ENCODE measurements at places on chromosomes 6 and 20. TPM values are rescaled to one million over a fixed set of nuclear protein-coding genes. Genes with fewer than 3 reads are reported as not detected.

DNA sequence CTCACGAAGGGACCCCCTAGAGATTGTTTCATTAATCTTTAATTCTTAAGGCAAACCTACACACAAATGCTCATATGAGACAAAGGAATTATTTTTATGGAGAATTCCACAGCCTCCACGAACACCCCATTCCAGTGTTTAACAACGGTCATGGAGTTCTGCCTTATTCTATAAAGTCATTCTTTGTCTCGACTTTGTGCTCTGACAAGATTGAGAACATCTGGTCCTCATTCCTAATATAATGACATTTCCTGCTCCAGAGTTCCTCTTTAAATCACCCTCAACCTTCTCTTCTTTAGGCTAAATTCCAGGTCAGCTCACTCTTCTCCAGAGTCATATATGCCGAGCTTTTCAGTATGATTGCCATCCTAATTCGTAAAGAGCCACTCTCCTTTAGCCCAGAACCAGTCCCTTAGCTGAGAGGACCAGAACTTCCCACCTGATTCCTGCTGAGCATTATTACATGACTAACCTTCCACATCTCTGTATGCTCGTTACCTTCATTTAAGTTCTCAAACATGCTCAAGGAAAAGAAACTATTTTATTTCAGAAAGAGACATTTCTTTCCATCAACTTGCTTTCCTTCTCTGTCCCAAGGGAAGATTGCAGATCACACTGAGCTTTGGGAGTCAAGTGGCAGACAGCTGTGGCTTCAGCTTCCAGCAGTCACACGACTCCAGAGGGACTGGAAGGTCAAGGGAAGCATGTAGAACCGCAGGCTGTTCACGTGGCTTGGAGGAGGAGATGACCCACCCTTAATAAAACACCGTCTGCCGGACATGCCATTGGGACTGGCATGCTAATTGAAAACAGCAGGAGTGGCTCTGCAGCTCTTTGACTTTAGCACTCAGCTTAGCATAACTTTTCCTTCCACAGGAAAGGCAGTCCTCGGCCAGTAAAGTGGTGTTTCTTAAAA, 467.1 kb upstream of the HSF2 start:
- peak; percentile 87 for DNase-seq

Gene MYBL2
- polyA plus RNA-seq, result not detected

Gene CCDC167
- 63.5 TPM for polyA plus RNA-seq

- no peak for DNase-seq
Measured at GRCh38 chr6:17096096-17096495, 5.8 kb upstream of the STMND1 start.

GRCh38 chr20:38658879-38659596, 57.4 kb downstream of the ARHGAP40 start:
- peak; percentile 52 for DNase-seq

Gene SEMG1
- not detected for polyA plus RNA-seq

Gene ZNF165
- 3.0 TPM for polyA plus RNA-seq

DNA sequence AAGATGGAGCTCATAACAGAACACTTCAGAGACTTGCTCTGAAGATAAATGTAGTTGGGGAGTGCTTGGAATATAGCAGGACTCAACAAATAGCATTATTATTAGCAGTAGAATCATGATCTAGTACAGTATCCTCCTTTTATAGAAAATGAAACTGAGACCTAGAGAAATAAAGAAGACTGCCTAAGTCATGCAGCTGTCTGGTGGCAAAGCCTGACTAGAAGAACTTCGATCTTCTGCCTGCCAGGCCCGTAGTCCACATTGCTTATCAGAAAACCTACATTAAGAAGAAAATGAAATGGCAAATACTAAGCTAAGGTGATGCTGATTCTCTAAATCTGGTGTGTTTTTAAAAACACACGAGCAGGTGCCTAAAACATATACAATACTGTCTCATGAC, 46.4 kb upstream of the DST start:
- DNase-seq, result no peak

- no peak for DNase-seq
Measured at GRCh38 chr6:138201836-138202235, 16.5 kb downstream of the PBOV1 start.

- no peak for DNase-seq
Measured at GRCh38 chr6:16477367-16478149, 239.2 kb downstream of the GMPR start.

DNA sequence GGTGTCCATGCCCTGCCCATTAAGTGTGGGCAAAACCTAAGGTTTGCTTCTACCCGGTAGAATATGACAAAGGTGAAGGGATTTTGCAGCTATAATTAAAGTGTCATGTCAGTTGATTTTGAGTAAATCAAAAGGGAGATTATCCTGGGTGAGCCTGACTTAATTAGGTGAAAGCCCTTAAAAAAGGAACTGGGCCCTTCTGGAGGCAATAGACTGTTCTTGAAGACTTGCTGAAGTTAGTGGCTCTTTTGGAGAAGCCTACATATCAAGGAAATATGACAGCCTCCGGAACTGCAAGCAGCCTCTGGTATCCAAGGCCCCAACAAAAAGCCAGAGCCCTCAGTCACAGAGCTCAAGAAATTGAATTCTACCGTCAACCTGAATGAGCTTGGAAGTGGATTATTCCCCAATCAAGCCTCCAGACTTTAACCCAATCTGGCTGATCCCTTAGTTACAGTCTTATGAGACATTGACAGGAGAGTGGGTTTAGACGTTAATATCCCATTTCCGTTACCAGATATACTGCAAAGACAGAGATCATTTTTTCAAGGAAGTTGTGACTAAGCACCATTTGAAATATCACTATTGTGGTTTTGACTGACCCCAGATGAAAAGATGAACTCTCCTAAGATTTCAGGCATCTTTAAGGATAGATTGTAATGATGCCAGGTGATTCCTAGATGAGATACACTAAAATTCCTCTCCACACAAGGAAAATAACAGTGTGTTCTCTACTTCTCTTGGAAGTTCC, 303.4 kb downstream of the PLCB1 start:
- no peak for DNase-seq

- no peak for DNase-seq
Measured at GRCh38 chr6:82415820-82416219, 52.2 kb downstream of the TPBG start.

Gene PAQR8
- 5.9 TPM for polyA plus RNA-seq

- DNase-seq, result no peak
Measured at GRCh38 chr6:30750379-30750668, 6.0 kb upstream of the IER3 start.

DNA sequence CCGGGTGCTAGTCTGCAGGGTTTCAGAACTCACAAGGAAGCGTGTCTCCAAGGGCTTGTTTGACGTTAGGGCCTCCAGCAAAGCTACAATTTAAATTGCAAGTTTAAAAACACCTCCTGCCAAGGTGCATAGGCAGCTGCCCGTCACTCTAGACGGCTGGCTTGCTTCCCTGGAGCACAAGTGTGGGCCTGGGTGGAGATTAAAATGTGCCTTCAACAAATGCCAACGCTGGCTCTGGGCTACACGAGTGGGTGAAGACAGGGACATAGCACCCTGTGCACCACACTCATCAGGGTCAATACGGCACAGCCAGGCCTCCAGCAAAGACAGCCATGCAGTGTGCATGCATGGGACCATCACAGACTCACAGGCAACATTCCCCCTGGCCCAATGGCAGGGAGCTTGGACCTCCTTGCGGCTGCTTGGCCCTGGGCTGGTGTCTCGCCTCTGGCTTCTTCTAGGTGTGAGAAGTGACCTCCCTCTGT, 48.4 kb upstream of the FRMD1 start:
- peak; percentile 25 for DNase-seq

DNA sequence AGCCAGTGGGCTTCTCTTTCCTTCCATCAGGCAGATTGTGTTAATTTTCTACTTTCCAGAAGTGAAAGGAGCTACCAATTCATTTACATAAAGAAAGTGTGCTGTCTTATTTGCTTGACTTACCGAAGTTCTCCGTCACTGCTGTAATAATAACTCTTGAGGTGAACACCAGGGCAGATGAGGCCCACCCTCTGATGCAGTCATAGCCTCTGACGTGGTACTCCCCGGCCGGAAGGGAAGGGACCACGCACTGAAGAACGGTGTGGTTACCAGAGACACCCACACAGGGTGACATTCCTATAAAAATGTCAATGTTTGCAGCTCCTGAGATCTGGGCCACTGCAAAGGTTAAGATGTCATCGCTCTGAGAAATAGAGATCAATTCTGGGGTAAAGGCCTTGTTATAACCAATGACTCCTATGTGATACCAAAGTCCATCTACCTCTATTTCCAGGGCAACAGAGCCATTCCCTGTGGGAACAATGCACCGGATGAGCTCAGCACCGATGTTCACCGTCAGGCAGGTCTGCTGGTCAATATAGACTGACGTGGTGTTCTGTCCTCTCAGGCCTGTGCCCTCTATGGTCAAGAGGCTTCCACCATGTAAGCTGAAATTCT, 62.9 kb downstream of the PKHD1 start:
- DNase-seq, result no peak

GRCh38 chr6:37479266-37479854, 20.3 kb downstream of the CCDC167 start:
- DNase-seq, result no peak

Gene BHLHE23
- not detected for polyA plus RNA-seq

- DNase-seq, result peak; percentile 18
Measured at GRCh38 chr20:20894753-20895152, 182.3 kb upstream of the RALGAPA2 start.

Gene DPPA5
- not detected for polyA plus RNA-seq

DNA sequence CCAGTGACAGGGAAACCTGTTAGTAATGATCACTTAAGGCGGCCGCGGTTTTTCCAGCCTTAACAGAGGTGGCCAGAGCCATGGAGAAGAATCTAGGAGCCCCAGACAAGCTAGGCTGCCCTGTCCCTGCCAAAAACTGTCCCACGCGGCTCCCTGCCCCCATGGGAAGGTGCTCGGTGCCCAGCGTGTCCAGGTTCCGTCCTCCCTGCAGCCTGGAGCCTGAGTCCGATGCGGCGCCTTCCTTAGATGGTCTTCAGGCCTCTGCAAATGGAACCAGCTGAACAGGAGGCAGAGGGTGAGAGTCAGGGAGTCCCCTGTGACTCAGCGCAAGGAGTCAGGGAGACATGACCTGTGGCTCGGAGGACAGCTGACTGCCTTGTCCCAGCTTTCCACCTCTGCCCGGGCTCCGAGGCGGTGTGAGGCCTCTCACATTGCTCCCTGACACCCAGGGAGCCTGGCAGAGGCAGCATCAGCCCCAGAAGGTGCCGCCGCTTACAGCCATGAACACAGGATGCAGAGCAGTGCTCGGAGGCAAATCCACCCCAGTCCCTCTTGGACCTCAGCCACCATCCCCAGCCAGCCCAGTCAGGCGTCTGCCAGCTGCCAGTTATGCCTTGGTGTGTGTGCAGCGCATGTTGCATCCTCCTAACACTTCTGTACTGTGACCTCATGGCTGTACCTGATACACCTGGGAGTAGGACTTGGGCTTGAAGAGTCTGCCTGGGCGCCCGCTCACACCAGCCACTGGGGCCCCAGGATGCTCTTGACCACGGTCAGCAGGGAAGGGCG, 377.7 kb downstream of the CDH4 start:
- DNase-seq, result no peak

Gene RAB44
- polyA plus RNA-seq, result not detected

DNA sequence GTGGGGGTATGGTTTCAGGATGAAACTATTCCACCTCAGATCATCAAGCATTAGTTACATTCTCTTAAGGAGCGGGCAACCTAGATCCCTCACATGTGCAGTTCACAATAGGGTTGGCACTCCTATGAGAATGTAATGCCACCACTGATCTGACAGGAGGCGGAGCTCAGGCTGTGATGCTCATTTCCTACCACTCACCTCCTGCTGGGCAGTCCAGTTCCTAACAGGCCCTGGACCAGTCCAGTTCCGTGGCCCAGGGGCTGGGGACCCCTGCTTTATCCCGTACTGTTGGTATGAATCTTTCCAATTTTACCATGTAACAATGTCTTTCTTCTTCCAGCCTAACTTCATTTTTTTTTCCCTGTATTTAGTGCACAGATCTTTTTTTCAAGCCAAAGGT, 94.9 kb downstream of the OGFRL1 start:
- DNase-seq, result no peak

DNA sequence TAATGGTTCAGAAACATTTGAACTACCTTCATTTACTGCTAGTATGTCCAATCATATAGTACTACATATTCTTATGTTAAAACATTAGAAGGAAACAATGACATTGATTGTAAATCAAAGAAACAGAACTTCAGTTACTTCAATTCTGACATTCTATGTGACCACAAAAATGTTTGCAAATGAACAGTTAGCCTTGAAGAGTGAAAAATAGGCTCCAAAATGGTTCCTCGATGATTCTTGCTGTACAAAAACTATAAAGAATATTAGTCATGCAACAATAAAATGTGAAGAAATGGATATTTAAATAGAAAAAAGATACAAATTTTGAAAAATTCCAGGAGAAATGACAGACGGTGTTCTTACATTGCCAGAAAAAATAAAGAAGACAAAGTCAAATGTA, 686.9 kb downstream of the BCKDHB start:
- no peak for DNase-seq

GRCh38 chr20:57432862-57433491, 41.8 kb downstream of the RBM38 start:
- no peak for DNase-seq

DNA sequence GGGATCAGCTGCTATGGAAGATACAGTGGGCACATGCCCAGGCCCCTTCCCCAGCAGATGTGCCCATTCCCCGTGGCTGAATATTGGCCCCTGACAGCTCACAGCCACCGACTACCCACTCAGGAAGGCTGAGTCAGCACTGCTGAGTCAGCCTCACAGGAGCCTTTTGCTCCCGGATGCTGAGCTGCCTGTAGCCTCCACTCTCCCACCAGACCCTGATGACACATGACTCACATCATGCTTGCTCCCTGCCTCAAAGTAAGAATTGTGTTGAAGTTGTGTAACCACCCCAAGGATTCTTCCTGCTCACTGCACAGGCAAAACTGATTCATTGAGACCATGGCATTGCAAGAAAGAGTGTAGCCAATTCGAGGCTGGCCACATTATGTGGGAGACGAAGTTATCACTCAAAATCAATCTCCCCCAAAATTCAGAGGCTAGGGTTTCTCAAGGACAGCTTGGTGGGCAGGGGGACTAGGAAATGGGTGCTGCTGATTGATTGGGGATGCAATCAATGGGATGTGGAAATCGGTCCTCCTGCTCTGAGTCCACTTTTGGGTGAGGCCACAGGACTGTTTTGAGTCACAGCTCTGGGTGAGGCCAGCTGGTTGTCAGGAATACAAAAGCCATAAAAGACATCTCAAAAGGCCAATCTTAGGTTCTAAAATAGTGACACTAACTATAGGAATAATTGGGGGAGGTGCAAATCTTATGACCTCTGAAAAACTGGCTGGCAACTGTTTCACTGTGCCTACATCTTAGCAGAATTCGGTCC, 556.6 kb upstream of the CDH4 start:
- no peak for DNase-seq

GRCh38 chr6:82832811-82833210, 232.8 kb downstream of the UBE3D start:
- no peak for DNase-seq

DNA sequence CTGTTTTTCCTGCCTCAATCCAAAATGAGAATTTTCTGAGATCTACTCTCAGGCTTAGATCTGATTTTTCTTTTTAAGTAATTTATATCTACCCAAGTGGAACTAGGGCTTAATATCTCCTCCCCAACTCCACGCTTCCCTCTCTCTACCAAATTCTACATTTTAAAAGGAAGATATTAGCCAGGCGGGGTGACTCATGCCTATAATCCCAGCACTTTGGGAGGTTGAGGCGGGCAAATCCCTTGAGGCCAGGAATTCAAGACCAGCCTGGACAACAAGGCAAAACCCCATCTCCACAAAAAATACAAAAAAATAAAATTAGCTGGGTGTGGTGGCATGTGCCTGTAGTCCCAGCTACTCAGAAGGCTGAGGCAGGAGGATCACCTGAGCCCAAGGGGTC, 61.0 kb downstream of the MTFR2 start:
- no peak for DNase-seq

Gene GSTA4
- 47.4 TPM for polyA plus RNA-seq
